ENCODE measurements at places on chromosomes 16 and 17. TPM values are rescaled to one million over a fixed set of nuclear protein-coding genes. Genes with fewer than 3 reads are reported as not detected.

CXCL16 gene
- 6.5 TPM for total RNA-seq

NAGPA gene
- total RNA-seq = 27.2 TPM

MPP3 gene
- 3.6 TPM for total RNA-seq

SEZ6 gene
- not detected for total RNA-seq

KCNG4 gene
- not detected for total RNA-seq

TAC4 gene
- total RNA-seq = not detected

CCT6B gene
- 1.5 TPM for total RNA-seq

METTL2A gene
- total RNA-seq = 13.0 TPM

NPW gene
- 6.9 TPM for total RNA-seq

TBC1D3E gene
- total RNA-seq = not detected

ABCA9 gene
- 110 TPM for total RNA-seq

IKZF3 gene
- total RNA-seq = not detected

CORO1A gene
- total RNA-seq = 0.15 TPM

ABR gene
- 26.7 TPM for total RNA-seq

CCL1 gene
- not detected for total RNA-seq

KCTD19 gene
- not detected for total RNA-seq

COX6A2 gene
- not detected for total RNA-seq

ZNF19 gene
- 3.3 TPM for total RNA-seq

CCL16 gene
- not detected for total RNA-seq

CRAMP1 gene
- total RNA-seq = 8.2 TPM

TBC1D3C gene
- not detected for total RNA-seq

SEPTIN12 gene
- total RNA-seq = not detected

PTRH2 gene
- 33.4 TPM for total RNA-seq

TMEM100 gene
- 2.9 TPM for total RNA-seq

CIITA gene
- 1.9 TPM for total RNA-seq

NXN gene
- total RNA-seq = 8.7 TPM

CFAP97D1 gene
- total RNA-seq = 0.20 TPM

DHRS7C gene
- not detected for total RNA-seq

RNU2-1 gene
- total RNA-seq = not detected

POLR3K gene
- total RNA-seq = 2.7 TPM

SLC13A2 gene
- not detected for total RNA-seq

CLEC19A gene
- not detected for total RNA-seq

LRRC46 gene
- total RNA-seq = 0.25 TPM

FAM117A gene
- total RNA-seq = 7.0 TPM

MYH1 gene
- total RNA-seq = not detected

EVPL gene
- not detected for total RNA-seq

CACNG5 gene
- not detected for total RNA-seq

QPRT gene
- 4.1 TPM for total RNA-seq

DRC3 gene
- total RNA-seq = 2.0 TPM

SBK1 gene
- not detected for total RNA-seq

PDF gene
- total RNA-seq = 17.0 TPM

PYY gene
- total RNA-seq = not detected

IRX3 gene
- 16.8 TPM for total RNA-seq

Measured in cardiac ventricle fibroblast (primary cell).